A549 treated with CORT108297 at 1 μM for 4 hours (cell line): ENCODE measurements at places on chromosomes 5 and 9. TPM values are rescaled to one million over a fixed set of nuclear protein-coding genes. Genes with fewer than 3 reads are reported as not detected.

The GZMA gene
- not detected in 5 replicates for total RNA-seq

The DRD1 gene
- 0.28 to 0.96 TPM (median 0.47 TPM) in 5 replicates for total RNA-seq

The SYK gene
- total RNA-seq = 0.02 to 0.31 TPM (median 0.09 TPM) in 4 of 5 replicates, not detected in the other

The MYOT gene
- total RNA-seq = not detected in 5 replicates

The DMGDH gene
- 0.15 TPM in 1 of 5 replicates, not detected in the others for total RNA-seq

The FGF1 gene
- total RNA-seq = 0.32 to 0.82 TPM (median 0.34 TPM) in 5 replicates

The HEMGN gene
- total RNA-seq = not detected in 5 replicates

The LCN15 gene
- total RNA-seq = 0.02 TPM in 1 of 5 replicates, not detected in the others

The ACTL7B gene
- not detected in 5 replicates for total RNA-seq

The SPATA31C1 gene
- not detected in 5 replicates for total RNA-seq

The HBEGF gene
- 5.8 to 8.9 TPM (median 6.3 TPM) in 5 replicates for total RNA-seq

The PCDHGA8 gene
- total RNA-seq = 0.02 to 0.08 TPM (median 0.03 TPM) in 5 replicates

The ROR2 gene
- total RNA-seq = 0.83 to 2.0 TPM (median 1.8 TPM) in 5 replicates

The CCDC187 gene
- 0.01 to 0.02 TPM (median 0.02 TPM) in 3 of 5 replicates, not detected in the others for total RNA-seq

The MCC gene
- total RNA-seq = 0.22 to 0.70 TPM (median 0.35 TPM) in 5 replicates

The ARSB gene
- 7.7 to 9.8 TPM (median 9.1 TPM) in 5 replicates for total RNA-seq
